Activated CD4-positive, alpha-beta T cell treated with anti-CD3 and anti-CD28 coated beads, Interleukin-2, Interleukin-4, amounts not matched to agents 100 ng/mL and 50 ng/mL, durations not matched to agents 16 hours and 8 hours (primary cell): ENCODE measurements at places on chromosomes 16 and 17.

DNA sequence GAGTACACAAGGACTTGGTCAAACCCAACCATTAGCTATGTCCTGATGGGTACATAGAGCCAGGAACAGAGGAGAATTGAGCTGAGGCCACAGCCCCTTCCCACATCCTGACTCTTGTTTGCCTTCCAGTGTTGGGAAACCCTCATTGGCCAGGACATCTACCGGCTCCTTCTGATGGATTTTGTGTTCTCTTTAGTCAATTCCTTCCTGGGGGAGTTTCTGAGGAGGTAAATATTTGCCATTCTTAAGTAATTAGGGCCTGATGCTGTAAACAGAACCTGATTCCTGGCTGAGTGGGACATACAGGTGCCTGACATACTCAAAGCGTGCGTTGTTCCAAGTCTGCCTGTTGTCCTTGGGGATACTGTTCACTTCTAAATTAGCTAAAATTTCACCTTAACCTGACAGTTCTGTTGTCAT, 42.6 kb downstream of the GDE1 start:
- no peak for DNase-seq

DNA sequence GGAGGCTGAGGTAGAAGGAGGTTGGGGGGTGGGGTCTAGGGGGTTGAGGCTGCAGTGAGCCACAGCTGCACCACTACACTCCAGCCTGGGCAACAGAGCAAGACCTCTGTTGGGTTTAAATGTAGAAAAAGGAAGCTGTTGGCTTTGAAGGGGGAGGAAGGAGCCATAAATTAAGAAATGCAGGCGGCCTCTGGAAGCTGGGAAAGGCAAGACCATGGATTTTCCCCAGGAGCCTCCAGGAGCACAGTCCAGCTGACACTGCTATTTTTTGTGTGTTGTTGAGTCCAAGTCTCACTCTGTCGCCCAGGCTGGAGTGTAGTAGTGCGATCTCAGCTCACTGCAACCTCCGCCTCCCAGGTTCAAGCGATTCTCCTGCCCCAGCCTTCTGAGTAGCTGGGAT, 15.9 kb downstream of the LITAF start:
- no peak for DNase-seq

- DNase-seq = peak; percentile 3
Observed at GRCh38 chr16:19888834-19889233, 4.2 kb upstream of the GPRC5B start.

GRCh38 chr17:8021565-8022359, 17.1 kb upstream of the ALOX15B start:
- DNase-seq = no peak

- no peak for DNase-seq
Observed at GRCh38 chr17:20613248-20613647, 33.7 kb downstream of the CDRT15L2 start.

- DNase-seq = no peak
Observed at GRCh38 chr17:78387977-78388941, 9.8 kb downstream of the PGS1 start.

GRCh38 chr17:14637260-14637659, 336.4 kb downstream of the HS3ST3B1 start:
- no peak for DNase-seq

DNA sequence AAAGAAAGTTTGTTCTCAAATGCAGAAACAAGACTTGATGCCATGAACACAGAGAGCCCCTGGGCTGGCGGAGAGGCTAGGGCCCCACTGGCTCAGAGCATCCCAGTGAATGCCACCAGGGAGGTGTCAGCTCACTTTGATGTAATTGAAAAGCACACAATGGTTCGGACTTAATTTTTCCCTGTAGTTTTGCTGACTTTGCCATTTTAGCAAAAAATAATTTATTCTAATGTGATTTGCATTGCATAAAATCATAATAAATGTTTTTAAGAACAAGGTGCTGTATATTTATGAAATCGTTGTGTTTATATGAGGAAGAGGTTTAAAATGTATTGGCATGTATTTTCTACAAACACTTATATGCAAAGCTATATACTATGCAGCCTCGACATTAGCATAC, 140.5 kb downstream of the HS3ST4 start:
- no peak for DNase-seq

- DNase-seq = no peak
Observed at GRCh38 chr16:74747-75334, 2.4 kb upstream of the RHBDF1 start.

GRCh38 chr17:58399974-58400373, 17.4 kb downstream of the RNF43 start:
- no peak for DNase-seq

- no peak for DNase-seq
Observed at GRCh38 chr16:49552313-49552928, 178.8 kb downstream of the C16orf78 start.

GRCh38 chr16:57501492-57501891, 15.2 kb upstream of the DOK4 start:
- DNase-seq = no peak

- DNase-seq = no peak
Observed at GRCh38 chr17:48722915-48723422, at the start of gene PRAC2. Gene PRAC2 (plus strand): TSS chr17:48723185. CDS start chr17:48724411, 1,226 bp downstream.

DNA sequence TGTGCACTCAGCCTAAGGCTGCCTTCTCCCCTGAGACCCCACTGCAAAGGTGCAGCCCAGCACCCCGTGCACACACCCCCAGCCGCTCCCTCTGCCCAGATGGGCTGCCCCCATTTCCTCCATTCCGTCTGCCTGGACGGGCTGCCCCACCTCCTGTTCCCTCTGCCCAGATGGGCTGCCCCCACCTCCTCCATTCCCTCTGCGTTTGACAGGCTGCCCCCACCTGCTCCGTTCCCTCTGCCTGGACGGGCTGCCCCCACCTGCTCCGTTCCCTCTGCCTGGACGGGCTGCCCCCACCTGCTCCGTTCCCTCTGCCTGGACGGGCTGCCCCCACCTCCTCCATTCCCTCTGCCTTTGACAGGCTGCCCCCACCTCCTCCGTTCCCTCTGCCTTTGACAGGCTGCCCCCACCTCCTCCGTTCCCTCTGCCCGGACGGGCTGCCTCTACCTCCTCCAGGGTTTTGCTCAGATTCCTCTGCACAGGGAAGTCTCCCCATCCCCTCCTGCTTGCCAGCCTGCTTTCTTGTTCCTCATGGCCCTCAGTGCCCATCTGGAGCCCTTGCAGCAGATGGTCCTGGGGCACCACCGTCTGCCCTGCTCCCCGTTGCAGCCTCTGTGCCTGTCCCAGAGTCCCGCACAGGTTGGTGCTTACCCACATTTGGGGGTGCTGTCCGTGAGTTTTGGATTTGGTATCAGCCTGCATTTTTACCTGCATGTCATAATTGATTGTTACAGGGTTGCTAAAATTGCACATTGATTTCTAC, 23.4 kb upstream of the IL17C start:
- no peak for DNase-seq

DNA sequence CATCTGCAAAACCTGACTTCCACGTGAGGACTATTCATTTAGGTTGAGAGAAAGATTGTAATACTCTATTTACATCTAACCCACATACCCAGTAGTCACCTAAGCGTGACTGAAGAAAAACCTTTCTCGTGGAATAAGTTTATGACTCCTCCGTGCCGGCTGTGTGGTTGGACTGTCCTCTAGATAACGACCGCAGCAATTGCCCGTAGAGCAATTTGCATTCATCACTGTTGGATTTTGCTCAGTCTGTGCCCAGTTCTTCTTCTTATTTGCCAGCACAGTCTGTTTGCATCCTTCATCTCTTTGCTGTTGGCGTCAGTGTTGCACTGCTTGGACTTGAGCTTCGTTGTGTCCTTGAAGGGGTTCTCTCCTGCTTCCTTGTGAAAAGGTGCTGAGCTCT, 131.3 kb downstream of the CYB561 start:
- DNase-seq = no peak

DNA sequence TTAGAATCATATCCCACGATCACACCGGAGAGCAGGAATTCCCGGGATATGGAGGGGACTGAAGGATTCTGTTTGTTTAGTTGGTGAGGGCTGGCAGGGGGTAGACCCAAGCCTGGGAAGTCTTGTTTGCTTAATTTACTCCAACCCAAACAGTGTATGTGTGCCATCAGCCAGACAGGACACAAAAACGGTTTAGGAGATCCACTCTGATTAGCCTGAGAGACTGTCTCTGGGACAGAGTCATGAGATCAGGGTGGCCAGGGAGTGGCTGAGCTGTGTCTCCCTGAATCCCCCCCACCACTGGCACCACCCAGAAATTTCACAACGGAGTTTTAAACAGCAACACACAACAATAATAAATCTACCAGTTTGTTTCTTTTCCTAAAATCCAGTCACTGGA, 127.0 kb downstream of the RBFOX3 start:
- DNase-seq = no peak
